ENCODE measurements at places on chromosomes 1 and 21. TPM values are rescaled to one million over a fixed set of nuclear protein-coding genes. Genes with fewer than 3 reads are reported as not detected.

DNA sequence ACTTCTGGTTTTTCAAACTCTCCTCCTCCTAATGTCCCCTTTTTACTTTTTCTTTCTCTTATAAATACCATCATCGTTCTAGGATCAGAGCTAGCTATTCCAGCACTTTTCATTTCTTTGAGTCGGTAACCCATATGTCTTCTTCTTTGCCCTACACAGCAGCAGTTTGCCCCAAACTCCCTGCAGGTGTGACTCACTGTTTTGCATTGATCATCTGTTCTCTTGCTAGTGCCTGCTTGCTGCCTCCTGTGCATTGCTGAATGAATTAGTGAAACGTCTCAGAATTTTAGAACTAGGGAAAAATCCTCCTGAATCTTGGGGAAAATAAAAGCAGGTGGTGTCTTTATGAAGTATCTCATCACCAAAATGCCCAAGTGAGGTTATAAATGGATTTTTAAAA lies 21.7 kb downstream of the KCNK2 start:
- DNase-seq = peak; percentile 27

DNA sequence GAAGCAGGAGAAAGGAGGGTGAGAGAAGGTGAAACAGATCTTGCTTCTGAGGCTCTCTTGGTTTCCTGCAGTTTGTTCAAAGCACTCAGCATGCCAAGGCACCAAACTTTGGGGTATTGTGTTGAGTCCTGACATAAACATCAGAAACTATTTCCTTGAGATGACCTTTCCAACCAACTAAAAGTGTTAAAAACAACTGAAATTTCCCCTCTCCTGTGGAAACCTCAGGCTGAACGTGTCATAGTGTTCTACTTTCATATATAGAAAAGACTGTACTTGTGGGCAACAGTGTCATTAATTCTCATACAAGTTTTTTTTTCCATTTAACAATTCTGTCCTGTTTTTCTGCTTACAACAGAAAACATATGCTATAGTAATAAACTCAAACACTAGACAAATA lies 6.3 kb upstream of the LYST start:
- no peak for DNase-seq

GRCh38 chr21:34890470-34890723 lies 158.7 kb downstream of the RUNX1 start:
- DNase-seq = no peak

DNA sequence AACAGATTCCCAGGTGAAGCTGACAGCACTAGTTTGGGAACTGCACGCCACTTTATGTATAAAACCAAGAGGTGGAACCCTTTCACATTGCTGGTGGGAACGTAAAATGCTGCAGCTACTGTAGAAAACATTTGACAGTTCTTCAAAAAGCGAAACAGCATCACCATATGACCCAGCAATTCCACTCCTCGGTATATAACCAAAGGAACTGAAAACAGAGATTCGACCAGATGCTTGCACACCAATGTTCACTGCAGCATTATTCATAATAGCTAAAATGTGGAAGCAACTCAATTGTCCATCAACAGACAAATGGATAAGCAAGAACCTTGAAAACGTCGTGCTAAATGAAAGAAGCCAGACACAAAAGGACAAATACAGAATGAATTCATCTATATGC lies 17.5 kb downstream of the RSPH1 start:
- no peak for DNase-seq

DNA sequence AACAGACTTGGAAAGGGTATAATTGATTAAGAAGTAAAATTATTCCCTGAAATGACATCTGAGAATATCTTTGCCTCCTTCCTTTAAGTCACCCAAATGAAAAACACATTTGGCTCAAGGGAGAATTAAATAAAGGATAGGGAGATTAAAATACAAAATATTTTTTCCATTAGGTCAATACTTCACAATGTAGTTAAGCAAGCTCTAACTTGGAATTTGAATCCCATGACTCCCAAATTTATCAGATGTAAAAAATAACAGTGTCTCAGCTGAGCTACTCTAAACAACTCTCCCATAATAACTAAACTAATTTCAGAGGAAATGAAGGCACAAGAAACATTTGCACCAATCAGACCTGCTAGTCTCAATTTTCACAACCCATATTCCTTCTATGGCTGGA lies 6.5 kb upstream of the NMNAT2 start:
- DNase-seq = no peak

GRCh38 chr1:107538502-107538901 lies 397.7 kb downstream of the NTNG1 start:
- DNase-seq = no peak

DNA sequence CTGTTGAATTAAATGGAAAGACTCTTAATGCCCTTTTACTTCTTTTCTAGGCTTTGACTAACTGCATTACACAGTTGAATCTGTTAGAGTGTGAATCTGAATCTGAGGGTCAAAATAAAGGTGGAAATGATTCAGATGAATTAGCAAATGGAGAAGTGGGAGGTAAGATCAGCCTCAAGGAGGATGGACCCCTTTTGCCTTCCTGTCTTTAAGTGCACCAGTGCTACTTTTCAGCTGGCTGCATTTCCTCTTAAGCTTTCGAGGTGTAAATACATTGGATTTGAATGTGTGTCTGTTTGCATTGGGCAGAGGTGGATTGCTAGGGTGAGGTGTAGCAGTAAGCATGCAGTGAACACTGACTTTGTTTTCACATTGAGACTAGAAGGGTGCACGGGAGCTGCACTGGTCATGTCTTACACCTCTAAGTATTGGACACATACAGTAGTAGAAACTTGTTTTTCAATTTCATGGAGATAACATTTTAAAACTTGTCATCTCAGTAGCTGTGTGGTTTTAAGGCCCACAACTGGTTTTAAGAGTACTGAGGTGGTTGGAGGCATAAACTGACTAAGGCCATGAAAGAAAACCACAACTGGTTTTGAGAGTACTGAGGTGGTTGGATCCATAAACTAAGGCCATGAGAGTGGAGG lies 35.4 kb downstream of the MIA3 start:
- DNase-seq = no peak

DNA sequence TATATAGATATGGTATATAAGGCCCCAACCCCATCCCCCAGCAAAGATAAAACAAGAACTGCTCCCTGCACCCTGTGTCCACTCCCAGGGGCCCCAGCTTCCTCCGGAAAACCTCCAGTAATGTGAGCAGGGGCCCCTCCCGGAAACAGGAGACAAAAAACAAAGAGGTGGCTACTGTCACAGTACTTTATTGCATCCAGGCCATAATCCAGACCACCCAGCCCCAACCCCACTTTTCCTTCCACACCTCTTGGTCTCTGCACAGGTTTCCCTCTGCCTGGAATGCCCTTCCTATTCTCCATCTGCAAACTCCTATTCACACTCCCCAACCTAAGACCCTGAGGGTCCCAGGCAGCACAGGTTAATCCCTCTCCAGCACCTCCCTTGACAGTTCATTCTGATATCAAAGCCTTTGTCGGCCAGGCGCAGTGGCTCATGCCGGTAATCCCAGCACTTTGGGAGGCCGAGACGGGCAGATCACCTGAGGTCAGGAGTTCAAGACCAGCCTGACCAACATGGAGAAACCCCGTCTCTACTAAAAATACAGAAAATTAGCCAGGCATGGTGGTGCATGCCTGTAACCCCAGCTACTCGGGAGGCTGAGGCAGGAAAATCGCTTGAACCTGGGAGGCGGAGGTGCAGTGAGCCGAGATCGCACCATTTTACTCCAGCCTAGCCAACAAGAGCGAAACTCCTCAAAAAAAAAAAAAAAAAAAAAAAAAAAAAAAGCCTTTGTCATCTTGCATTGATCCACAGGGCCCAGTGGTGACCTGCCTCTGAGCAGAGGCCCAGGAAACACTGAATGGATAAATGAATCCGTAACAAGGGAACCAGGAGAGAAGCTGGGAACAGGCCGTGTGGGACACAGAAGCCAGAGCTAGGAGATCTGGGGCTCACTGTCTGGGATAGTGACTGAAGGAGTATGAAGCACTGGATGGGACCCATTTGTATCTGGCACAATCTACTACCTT lies 2.3 kb upstream of the AUNIP start:
- DNase-seq = no peak

DNA sequence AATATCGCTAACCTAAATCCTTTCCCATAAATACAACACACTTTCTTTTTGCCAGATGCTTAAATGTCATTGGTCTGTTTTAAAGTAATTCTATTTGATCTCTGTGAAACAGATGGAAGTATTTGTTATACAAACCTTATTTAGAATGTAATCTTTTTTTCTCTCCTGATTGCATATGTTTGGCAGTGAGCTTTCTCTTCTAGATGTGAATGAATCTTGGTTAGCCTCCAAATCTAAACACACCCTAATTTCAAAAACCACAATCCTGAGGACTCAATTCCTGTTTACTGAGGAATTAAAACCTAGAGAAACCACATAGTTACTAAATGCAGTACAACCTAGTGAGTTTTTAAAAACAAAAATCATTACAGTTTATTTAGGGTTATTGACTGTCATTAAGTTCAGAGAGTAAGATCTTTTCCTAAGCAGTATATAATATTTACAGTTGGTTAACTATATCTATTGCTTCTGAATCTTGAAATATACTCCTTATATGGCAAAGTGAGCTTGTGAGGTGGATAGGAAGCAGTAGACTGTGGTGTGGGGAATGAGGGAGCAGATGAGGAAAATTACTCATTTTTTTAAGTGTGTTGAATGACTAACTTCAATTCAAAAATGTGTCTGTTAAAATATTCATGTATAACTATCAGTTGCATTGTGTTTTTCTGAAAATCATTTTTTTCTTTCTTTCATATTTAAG lies 218.7 kb downstream of the FMN2 start:
- peak; percentile 68 for DNase-seq

- DNase-seq = peak; percentile 41
Observed at GRCh38 chr1:39076127-39076798, 50.1 kb downstream of the NDUFS5 start.

GRCh38 chr1:42674214-42674613 lies 8.0 kb upstream of the YBX1 start:
- no peak for DNase-seq

DNA sequence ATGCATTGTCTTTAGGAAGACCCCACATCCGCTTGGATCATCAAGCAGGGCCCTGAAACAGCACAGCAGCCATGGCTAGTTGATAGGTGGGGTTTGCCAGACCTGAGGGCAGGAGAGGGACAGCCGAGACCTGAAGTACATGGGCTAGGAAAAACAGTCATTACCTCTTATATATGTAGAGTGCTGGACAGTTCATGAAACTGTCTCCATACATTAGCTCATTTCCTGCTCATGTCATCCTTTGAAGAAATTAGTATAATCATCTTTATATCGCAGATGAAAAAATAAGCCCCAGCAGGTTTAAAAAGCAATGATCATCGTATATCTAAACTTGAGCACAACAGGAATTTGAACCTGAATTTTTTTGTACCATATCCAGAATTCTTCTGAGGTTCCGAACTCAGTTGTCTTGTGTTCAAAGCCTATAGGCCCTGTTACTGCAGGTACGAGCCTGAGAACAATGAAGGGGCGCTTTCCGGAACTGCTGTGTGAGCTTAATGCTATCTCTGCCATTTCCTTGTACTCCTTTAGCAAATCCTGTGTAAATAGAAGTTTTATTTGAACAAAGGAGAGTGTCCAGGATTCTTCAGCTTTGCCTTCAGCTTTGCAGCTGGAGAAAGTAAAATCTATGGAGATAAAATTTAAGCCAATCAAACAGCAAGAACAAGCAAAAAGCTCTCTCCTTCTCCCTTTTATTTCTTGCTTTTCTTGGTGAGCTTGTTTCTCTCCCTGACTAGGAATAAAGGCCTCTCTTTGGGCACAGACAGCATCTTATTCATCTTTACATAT lies 32.4 kb upstream of the DUSP10 start:
- no peak for DNase-seq

- DNase-seq = no peak
Observed at GRCh38 chr1:10663678-10664035, 132.8 kb downstream of the CASZ1 start.

DNA sequence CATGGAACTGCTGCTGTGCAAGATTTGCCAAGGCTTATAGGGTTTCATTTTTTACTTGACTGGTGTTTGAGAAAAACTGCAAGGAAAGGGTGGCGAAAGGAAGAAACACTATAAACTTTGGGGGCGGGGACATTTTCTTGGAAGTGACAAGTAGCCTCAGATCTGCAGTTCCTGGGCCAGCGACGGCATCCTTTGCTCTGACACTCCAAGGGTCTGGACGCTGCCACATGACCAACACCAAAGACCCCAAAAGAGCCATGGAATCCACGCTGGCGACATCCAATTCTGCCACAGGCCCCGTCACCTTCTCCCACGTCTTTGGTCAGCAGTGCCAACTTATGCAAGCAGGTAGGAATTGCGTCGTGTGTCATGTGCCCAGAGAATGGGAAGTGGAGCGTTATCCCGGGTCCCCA lies 193.4 kb downstream of the PRDM2 start:
- no peak for DNase-seq

DNA sequence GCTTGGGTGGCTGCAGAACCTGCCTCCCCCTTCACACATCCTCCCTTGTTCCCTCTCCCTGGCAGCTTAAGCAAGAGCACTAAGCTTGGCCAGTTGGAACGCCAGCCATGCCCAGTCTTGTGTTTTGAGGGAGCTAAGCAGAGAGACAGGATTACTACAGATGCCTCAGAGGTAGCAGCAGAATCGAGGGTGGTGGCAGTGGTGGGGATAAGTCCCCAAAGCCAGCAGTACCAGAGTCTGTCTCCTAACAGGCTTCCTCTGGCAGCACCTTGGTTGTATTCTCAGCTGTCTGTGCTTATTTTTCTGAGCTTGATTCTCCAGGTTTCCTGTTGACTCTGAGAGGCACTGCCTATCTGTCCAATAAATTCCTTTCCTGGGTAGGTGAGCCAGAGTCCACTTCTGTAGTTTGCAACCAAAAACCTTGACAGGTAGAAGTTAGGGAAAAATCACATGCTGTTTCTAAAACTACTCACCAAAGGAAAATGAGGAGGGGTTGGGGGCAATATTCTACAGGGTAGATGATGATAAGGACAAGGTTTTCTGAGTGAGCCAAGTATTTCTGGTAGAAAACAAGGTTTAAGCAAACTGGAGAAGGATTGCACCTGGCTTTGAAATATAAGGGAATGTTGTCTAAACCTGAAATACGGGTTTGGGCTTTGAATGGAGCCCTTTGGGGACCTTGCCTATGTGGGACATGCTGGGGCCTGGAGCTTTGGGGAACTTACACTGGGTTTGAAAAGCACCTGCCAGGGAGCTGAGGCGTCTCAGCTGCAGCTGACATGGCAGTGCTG lies 100.8 kb downstream of the PBX1 start:
- peak; percentile 81 for DNase-seq

DNA sequence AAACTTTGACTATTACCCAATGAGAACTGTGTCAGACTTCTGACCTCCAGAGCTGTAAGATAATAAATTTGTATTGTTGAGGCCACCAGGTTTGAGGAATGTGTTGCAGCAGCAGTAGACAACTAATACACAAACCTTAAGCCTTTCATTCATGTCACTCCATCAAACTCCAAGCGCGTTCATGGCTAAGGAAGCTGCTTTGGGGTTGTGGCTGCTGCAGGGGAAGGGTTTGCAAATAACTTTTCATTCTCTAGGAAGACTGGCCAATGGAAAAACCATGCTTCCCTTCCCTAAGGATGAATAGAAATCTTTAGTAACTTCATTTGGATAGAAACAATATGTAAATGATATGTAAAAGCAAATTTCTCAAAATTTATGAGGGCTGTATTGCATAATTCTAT lies 170.4 kb downstream of the RHOU start:
- DNase-seq = no peak

GRCh38 chr1:171381866-171382210 lies 67.9 kb downstream of the FMO4 start:
- no peak for DNase-seq

Gene DNAH14
- 42.8 TPM for total RNA-seq

Gene PODN
- total RNA-seq = not detected

Gene MSH4
- total RNA-seq = not detected

Gene KPRP
- not detected for total RNA-seq

Gene ASAP3
- total RNA-seq = 12.8 TPM
